ENCODE measurements at places on chromosomes 5 and 9.

DNA sequence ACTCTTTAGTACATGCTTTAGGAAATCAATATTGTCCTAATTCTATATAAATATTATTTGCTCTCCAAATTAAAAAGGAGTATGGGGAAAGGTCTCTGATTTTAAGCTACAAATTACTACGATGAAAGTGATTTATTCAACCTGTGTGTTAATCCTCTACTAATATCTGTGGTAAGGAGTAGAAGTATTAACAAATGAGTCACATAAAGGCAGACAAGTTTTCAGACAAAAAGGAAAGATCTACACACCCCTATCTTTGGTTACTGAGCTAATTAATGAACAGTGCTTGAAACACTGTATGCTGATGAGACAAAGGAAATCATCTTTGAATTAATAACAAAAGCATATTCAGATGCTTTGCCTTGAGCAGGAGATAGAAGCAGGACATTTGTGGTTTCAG is 15.9 kb downstream of the LOX start:
- no peak for DNase-seq

- DNase-seq, result no peak
These were observed 138.6 kb downstream of the ARL15 start for GRCh38 chr5:54171645-54172384.

GRCh38 chr5:170821257-170821800 is 37.8 kb downstream of the GABRP start:
- DNase-seq, result no peak

- no peak for DNase-seq
These were observed 7.6 kb downstream of the TRIM7 start for GRCh38 chr5:181197326-181197951.

DNA sequence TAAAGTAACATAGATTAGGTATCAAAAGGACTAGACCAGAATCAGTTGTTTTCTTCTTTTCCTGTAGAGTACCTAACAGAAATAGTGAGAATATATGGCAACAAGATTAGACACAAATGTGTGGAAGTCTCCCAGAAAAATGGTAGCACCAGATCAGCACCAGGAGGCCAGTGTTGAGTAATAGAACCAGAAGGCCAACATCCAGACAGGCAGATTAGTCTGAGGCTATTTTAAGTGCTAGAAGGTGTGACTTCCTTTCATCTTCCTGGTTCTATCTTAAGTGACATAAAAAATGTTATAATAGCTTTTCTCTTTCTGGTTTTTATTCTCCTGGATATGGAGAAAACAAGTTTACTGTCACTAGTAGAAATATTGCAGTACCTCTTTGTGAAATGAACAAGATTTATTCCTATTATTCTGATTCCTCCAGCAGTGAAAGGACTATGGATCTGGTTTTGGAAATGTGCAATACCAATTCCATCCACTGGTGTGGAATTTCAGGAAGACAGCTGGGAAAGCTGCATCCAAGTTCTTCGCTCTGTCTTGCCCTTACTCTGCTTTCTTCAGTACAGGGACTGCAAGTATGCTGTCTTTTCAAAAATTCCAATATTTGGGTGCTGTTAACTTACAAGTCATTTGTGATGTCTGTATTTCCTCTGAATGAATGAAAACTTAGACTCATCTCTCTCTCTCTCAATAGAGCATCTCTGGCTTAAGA is 39.1 kb downstream of the SHLD3 start:
- DNase-seq, result no peak

- no peak for DNase-seq
These were observed 61.7 kb downstream of the KLF9 start for GRCh38 chr9:70352802-70353201.

- DNase-seq, result no peak
These were observed 46.8 kb downstream of the TMEM245 start for GRCh38 chr9:109072821-109073435.

- DNase-seq, result no peak
These were observed 86.4 kb upstream of the CDH6 start for GRCh38 chr5:31107091-31107518.

DNA sequence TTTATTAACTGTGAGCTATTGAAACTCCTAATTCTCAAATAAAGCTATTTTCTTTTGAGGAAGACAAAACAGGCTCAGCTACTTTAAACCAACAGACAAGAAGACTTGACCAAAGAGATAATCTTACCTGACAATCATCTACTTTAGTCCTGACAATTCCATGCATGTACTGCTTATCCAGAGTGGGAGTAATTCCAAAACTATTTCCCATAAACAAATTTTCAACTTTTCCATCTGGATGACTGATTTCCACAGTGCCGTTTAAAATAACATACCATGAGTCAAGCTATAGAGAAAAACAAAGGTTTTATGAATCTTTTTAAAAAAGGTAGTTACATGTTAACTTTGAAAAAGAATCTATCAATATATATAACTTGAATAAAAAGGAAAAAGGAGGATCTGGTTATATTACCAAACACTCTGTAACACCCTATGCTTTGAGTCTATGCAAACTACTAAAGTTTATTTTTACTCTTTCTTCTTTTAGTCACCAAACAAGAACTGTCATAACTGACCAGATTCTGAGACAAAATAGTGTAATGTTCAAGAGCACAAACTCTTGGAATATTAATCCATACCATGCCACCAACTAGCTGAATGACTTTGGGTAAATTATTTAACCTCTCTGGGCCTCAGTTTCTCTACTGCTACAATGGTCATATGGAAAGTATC is 129.7 kb downstream of the RAPGEF6 start:
- no peak for DNase-seq

DNA sequence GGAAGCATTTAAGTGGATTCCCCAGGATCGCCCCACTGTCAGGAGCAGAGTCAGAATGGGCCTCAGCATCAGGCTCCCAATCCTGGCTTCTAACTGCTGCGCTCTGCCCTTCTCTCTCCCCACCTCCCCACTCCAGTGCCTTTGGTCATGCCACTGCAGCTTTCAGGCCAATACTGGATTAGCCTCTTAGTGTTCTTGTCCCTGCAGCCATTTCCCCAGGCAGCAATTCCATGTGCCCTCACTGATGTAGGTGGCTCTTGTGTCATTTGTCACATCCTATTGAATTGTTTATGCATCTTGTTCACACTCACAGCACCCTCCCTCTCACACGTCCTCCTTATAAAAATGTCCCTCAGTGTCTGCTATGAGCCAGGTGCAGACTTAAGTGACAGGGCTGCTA is 544.2 kb upstream of the DAP start:
- no peak for DNase-seq

GRCh38 chr9:71604197-71605063 is 163.9 kb downstream of the CEMIP2 start:
- peak; percentile 27 for DNase-seq

GRCh38 chr9:126354887-126355770 is 28.5 kb downstream of the MVB12B start:
- no peak for DNase-seq

GRCh38 chr9:37311938-37312708 is 110.4 kb upstream of the GRHPR start:
- DNase-seq, result no peak

All from skeletal muscle cell (primary cell).